ENCODE measurements at places on chromosomes 11 and 22.

GRCh38 chr11:63770763-63771162 lies 2.2 kb upstream of the ZFTA start:
- DNase-seq, result no peak

DNA sequence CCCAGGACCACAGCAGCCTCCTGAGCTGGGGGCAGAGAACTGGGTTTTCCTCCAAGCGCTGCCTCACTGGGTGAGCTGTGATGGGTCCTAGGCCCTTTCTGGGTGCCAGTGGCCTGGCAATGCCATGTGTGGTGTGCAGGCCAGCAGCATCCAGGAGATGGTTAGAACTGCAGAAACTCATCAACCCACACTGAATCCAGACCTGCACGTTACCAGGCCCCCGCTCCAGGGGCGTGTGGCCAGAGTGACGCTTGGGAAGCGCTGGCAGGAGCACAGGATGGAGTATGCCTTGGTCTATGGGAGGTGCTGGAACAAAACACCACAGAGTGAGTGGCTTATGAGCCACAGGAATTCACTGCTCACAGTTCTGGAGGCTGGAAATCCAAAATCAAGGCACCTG lies 97.0 kb downstream of the MN1 start:
- no peak for DNase-seq

- no peak for DNase-seq
Observed at GRCh38 chr22:33038131-33038772, 19.9 kb downstream of the SYN3 start.

GRCh38 chr11:76667271-76667818 lies 3.2 kb downstream of the LRRC32 start:
- DNase-seq, result no peak

GRCh38 chr22:25628494-25628893 lies 64.0 kb downstream of the GRK3 start:
- DNase-seq, result no peak

DNA sequence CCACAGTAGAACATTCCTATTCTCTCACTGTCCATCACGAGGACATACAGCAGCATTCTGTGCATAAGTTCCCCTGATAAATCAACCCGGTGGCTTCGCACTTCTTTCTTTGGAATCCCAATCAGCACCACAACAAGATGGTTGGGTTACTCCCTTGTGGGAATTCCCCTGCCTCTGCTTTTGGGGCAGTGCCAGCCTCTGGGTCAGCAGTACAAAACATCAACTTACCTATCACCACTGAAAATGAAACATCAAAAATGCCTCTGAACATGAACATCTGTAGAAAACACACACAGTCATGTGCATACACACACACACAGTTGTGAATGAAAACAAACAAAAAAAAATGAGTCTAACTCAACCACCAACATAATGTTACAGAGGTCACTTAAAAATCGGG lies 79.3 kb downstream of the KCNA4 start:
- no peak for DNase-seq

DNA sequence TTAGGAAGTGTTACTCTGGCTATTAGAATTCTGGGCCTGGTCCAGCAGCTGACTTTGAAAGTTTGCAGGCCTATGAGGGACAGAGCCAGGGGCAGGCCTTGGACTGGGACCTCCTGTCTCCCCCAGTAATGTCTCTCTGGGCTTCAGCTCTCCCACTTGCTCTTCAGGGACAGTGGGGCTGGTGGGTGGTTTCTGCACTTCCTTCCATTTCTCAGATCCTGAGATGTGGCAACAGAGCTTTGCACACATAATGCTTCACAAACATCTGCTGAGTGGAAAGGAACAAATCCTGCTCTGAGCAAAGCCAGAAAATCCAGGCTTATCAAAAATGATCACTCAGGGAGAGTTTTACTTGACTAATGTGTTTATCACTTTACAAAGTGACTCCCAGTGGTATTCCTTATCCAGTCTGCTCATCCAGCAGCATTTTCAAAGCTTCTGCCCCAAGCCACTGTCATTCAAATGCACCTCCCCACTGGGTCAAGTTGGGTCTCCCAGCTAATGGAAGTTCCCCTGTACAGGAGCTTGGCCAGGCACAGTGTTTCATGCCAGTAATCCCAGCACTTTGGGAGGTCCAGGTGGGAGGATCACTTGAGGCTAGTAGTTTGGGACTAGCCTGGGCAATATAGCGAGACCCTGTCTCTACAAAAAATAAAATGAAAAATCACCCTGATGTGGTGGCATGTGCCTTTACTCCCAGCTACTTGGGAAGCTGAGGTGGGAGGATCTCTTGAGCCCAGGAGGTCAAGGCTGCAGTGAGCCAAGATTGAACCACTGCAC lies 13.5 kb upstream of the OSBP2 start:
- DNase-seq, result no peak

- no peak for DNase-seq
Observed at GRCh38 chr11:110314366-110315095, 18.1 kb upstream of the RDX start.

DNA sequence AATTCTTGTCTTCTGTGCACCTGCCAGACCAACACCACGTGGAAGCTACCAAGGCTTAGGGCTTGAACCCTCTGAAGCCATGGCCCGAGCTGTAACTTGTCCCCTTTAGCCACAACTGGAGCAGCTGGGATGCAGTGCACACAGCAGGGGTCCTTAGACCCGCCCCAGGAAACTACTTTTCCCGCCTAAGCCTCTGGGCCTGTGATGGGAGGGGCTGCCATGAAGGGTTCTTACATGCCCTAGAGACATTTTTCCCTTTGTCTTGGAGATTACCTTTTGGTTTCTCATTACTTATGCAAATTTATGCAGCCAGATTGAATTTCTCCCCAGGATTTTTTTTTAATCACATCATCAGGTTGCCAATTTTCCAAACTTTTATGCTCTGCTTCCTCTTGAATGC lies 9.7 kb downstream of the PATE3 start:
- no peak for DNase-seq

GRCh38 chr11:57551941-57552340 lies 14.5 kb downstream of the SMTNL1 start:
- no peak for DNase-seq

GRCh38 chr11:126146454-126147192 lies 64.8 kb downstream of the RPUSD4 start:
- DNase-seq, result peak; percentile 73

DNA sequence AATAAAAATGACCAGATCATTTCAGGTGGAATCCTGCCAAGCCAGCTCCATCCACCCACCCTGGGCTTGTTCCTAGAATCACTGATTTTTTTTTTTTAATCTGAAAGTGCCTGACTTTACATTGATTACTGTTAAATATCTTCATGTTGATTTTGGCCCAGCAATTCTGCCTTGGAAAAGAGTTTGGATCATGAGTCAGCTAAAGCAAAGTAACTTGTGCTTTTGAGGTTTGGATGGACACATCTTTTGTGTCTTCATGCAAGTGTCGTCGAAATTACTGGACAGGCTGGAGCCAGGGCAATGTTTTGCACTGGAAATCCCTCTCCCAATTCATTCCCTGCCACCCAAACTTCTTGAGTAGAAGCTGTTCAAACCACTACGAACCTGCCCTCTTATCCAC lies 164.0 kb upstream of the SYT13 start:
- DNase-seq, result no peak

DNA sequence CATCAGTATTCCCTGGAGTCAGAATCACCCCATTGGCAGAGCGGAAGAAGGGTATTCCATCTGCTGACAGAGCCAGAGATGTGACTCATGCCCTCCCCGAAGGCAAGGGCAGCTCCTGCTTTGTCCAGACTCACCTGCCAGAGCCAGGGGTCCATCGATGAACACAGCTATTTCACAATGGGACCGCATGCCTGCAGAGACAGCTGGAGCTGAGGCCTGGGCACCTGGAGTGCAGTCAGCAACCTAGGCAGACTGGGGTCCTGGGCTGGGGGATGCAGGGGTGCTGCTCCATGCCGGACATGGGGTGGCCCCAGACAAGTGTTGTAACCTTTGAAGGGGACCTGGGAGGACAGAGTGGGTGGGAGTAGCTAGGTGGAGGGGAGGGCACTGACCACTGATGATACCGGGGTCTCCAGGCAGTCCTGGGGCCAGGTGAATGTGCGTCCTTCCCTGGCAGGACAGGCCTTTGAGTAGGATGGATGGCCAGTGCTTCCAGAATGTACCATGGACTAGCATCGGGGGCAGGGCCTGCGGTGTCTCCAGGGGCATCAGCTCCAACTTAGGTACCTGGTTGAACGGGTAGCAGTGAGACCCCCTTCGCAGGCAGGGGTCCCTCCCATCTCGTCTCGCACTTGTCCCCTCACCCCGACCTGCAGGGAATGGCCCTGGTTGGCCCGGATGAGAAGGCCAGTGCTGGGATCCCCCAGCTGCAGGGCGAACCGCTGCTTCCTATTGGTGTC lies 1.7 kb downstream of the TRPT1 start:
- no peak for DNase-seq

DNA sequence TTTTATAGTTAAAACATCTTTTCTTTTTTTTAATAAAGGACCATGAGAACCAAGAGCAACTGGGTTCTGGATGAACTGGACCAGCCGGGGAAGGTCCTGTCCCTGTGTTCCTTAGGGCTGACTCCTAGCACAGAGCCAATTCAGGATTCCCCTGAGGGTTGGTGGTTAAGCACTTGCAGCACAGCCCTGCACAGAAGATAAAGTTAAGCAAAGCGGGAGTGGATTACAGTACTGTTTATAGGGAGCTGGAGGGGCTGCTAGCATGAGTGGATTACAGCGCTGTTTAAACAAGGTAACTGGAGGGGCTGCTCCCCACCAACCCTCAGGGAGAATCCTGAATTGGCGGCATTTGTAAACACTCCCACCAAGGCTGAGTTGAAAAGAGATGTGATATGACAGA lies 90.6 kb downstream of the CELSR1 start:
- no peak for DNase-seq

DNA sequence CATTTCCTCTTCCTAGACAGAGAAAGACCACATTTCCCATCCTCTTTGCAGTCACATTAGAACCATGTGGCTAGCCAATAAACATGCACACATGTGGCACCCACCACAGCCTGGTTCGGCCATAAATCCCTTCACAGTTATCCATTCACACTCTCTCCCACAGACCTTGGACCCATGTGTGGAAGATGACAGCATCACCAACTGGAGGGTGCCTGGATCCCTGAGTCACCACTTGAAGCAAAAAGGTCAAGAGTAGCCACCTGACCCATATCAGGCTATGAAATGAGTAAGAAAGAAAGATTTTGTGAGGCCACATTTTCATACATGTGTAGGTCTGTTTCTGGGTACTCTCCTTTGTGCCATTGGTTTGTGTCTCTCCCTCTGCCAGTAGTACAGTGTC lies 9.0 kb upstream of the TMEM121B start:
- DNase-seq, result no peak

GRCh38 chr11:28338371-28338770 lies 230.2 kb downstream of the METTL15 start:
- DNase-seq, result no peak

DNA sequence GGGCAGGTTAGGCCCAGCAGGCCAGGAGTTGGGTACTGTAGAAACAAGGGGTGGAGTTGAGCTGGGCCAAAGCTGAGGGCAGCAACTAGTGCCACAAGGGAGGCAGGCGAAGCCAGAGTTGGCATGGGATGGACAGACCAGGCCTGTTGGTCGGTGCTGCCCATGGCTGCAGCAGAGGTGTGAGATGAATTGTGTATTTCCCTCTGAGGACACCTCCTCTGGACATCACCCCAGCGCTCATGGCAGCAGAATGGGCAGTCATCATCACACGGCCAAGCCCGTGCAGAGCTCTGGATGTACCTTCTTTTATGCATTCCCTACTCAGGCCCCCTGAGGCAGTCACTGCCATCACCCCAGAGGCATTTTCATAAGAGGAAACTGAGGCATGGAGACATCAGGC lies 20.3 kb downstream of the TAB1 start:
- DNase-seq, result no peak

DNA sequence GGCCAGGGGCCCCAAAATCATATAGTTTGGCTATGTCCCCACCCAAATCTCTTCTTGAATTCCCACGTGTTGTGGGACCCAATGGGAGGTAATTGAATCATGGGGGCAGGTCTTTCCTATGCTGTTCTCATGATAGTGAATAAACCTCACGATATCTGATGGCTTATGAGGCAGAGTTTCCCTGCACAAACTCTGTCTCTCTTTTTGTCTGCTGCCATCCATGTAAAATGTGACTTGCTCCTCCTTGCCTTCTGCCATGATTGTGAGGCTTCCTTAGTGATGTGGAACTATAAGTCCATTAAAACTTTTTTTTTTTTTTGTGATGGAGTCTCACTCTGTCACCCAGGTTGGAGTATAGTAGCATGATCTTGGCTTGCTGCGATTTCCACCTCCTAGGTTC lies 14.4 kb downstream of the DIXDC1 start:
- DNase-seq, result no peak

DNA sequence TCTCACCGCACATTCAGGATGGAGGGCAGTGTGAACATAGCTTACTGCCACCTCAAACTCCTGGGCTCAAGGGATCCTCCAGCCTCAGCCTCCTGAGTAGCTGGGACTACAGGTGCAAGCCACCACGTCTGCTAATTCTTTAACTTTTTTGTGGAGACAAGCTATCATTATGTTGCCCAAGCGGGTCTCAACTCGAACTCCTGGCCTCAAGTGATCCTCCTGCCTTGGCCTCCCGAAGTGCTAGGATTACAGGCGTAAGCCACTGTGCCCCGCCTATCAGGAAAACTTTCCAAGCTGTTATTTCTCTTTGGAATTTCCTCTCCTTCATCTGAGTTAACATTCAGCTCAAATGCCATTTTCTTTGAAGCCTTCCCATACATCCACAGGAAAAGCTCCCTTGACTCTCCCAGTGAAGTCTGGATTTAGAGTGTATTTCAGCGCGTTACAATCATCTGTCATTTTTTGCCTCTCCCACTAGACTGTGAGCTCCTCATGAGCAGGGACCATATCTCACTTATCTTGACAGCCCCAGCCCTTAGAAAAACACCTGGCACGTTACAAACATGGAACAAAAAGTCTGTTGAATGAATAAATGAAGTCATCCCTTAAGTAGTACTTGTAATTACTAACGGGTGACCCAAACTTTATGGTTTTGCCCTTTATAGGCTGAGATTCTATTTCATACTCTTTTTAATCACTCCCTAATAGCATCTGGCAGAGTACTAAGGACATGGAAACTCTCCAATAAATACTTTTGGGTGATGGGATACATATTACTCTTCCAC lies 2.2 kb downstream of the MRTFA start:
- no peak for DNase-seq

- peak; percentile 15 for DNase-seq
Observed at GRCh38 chr11:69382131-69383128, 88.5 kb downstream of the MYEOV start.

DNA sequence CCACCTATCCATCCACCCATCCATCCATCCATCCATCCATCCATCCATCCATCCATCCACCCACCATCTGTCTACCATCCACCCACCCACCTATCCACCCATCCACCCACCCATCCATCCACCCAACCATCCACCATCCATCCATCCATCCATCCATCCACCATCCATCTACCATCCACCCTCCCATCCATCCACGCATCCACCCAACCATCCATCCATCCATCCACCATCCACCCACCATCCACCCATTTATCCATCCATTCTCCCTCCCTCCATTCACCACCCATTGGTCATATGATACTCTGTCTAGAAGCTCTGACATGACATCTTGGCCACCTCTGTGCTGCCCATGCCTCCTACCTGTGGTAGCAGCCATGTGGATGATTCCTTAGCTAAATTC lies 31.7 kb downstream of the MUC2 start:
- DNase-seq, result no peak

GRCh38 chr11:72738199-72739141 lies 13.7 kb downstream of the ARAP1 start:
- no peak for DNase-seq
